MG63 (cell line): ENCODE measurements at places on chromosomes 5 and 9.
A peak's percentile ranks its signal among the peaks of the same experiment; 100 is the strongest.

GRCh38 chr5:141880961-141881801, 3.0 kb upstream of the PCDH1 start:
- DNase-seq = no peak

GRCh38 chr9:1303932-1304331, 253.8 kb downstream of the DMRT2 start:
- peak; percentile 4 for DNase-seq

- no peak for DNase-seq
Measured at GRCh38 chr5:149546974-149547373, 4.3 kb downstream of the CSNK1A1 start.

- DNase-seq = no peak
Measured at GRCh38 chr5:122561209-122561608, 213.7 kb upstream of the SNX2 start.

- no peak for DNase-seq
Measured at GRCh38 chr9:70679845-70680244, 265.4 kb upstream of the KLF9 start.

GRCh38 chr9:126453156-126453963, 126.7 kb downstream of the MVB12B start:
- DNase-seq = no peak

DNA sequence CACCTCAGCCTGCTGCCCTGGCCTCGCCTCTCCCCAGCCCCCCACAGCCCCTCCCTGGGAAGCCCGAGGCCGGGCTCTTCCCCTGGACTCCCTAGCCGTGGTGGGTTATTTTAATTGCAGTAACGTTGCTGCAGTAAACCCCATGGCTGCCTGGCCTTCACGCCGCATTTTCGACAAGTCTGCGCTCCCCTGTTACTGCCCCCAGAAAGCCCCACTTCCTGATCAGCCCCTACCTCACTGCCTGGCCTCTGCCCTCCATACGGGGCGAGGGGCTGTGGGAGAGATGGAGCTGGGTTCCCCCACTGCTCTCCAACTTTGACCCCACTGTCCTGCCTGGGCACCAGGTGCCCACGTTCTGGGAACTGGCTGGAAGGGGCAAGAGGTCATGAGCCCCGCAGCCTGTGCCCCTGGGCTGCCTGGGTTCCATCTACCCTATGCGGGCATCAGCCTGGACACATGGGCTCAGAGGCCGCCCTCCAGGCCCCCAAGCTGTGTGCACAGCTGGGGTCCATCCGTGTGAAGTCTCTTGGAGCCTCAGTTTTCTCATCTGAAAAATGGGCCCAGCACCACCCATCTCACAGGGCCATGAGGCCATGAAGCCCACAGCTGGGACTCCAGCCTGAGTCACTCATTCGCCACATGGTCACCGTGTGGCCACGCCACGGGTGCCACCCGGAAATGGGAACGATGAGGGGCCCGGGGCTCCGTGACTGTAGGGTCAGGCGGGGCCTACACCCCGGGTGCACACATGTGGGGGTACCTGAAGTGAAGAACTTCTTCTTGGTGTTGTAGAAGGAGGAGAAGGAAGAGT, 11.5 kb downstream of the EGFL7 start:
- DNase-seq = no peak

GRCh38 chr9:116952436-116952810, 265.3 kb downstream of the TRIM32 start:
- peak; percentile 53 for DNase-seq

GRCh38 chr5:115456056-115456455, 88.5 kb downstream of the FEM1C start:
- DNase-seq = no peak

- DNase-seq = no peak
Measured at GRCh38 chr5:81283976-81284375, 17.4 kb upstream of the ZCCHC9 start.

GRCh38 chr9:124723352-124723751, 47.8 kb downstream of the NR6A1 start:
- DNase-seq = no peak

GRCh38 chr9:3526997-3527940, 1.5 kb upstream of the RFX3 start:
- DNase-seq = peak; percentile 2

DNA sequence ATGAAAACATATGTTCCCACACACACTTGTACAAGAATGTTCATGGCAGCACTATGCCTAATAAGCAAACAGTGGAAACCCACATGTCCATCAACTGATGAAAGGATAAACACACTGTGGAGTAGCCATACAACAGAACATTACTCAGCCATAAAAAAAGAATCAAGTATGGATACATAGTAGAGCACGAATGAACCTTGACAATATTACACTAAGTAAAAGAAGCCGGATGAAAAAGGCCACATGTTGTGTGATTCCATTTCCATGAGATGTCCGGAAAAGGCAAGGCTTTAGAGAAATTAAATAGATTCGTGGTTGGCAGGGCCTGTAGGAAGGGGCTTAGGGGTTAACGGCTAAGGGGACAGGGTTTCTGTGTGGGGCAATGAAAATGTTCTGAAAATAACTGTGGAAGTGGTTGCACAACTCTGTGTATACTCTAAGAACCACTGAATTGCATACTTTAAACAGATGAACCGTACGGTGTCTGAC, 51.4 kb downstream of the COL23A1 start:
- DNase-seq = no peak

DNA sequence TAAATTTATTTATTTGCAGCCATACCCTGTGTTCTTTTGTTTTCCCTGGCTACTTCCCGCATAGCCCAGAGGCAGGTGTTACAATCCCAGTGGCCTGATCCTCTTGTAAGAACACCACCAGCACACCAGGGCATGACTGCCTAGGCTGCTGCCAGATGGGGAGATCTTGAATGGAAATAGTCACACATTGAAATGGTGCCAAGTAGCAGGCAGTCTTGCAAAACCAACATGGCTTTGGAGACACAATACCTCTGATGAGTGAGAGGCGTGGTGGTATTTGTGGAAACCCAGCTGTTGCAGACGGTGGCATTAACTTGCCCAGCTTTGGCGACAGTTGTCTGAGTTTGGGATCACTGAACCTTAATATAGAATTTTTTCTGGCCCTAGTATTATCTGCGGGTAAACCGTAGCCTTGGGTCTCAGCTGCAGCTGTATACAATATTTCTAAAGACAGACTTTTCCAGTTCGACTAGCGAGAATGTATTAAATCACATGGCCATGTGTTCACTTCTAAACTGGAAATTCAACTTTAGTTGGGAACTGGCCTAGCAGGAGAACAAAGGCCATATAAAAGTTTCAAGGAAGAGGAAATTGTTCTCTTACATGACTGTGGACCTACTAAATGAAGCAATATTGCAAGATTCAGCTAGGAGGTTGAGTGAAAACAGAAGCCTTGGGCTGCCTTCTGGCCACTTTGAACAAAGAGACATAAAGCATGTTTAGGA, 277.0 kb downstream of the SMARCA2 start:
- DNase-seq = peak; percentile 2

DNA sequence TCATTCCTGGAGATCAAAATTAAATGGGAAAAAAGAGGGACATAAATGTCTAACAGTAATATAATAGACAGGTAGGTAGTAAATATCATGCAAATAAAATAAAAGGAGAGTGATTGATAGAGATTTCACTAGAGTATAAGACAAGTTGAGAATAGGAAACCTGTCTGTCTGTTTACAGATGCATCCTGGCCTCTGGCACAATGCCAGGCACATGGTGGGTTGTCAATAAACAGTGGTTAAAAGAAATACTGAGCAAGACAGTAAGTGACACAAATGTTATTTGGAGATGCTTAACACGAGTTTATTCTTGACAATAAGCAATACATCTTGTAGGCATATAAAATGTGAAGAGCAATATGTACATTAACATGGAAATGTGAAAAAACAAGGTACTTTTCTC, 33.3 kb downstream of the RICTOR start:
- no peak for DNase-seq

GRCh38 chr5:135864503-135865435, 30.3 kb downstream of the SLC25A48 start:
- DNase-seq = no peak

DNA sequence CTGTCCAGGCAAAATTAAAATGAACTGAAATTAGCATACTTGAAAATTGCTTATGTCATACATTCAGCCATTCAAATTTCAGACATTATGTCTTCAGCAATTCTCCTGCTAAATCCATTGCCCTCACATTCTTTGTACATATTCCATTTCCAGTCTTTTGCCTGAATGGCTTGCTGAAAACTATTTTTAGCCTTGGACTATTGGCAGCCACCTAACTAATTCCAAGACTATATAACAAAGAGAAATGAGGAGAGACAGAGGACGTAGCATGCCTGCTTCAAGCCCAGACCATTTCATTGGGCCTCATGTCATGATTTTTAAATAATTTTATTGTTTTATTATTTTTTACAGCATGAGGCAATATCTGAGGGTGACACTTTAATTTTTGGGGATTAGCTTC, 100.3 kb downstream of the MRPS30 start:
- DNase-seq = no peak

- DNase-seq = peak; percentile 48
Measured at GRCh38 chr9:111937781-111938426, 41.3 kb downstream of the UGCG start.

DNA sequence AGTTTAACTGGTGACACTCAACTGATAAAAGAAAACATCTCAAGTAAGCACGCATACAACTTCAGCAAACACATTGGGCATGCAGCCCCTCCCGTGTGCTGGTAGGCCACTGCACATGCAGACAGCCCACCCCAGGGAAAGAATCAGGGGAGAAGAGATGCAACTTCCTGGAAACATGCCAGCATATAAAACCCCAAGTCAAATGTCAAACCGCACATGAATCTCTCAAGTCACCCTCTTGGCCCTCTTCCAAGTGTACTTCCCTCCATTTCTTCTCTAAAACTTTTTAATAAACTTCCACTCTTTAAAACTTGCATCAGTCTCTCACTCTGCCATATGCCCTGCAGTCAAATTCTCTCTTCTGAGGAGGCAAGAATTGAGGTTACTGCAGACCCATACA, 732.7 kb downstream of the SEMA5A start:
- DNase-seq = no peak

- no peak for DNase-seq
Measured at GRCh38 chr9:37559125-37559524, 17.1 kb downstream of the FBXO10 start.

DNA sequence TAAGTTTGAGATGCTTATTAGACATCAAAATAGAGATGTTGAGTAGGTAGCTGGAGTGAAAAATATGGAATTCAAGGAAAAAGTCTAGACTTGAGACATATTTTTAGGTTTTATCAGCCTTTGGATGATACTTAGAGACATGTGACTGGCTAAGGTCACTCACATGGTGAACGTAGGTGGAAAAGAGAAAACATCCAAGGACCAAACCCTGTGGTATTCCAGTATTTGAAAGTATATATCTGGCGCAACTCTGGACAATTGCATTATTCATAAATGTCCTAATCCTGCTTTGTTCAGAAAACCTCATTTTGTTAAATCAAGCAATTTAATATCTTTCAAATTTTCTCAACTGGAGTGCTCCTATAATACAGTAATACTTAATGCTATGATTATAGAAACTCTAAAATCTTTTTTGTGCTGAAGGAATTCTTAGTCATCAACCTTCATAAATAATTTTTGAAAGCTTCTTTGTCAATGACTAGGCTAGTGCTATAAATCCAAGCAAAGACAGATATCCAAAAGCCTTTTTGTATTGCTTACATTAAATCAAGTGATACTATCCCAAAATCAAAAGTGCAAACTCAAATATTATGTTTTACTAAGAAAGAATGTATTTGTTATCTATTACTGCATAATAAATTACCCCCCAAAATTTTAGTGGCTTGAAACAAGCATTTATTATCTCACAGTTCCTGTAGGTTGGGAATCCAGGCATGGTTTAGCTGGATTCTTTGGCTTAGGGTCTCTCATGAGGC, 452.0 kb downstream of the ENC1 start:
- DNase-seq = no peak

- DNase-seq = no peak
Measured at GRCh38 chr9:135533113-135533512, 11.9 kb downstream of the LCN1 start.

GRCh38 chr9:96858018-96858573, 3.8 kb upstream of the ZNF782 start:
- DNase-seq = no peak

GRCh38 chr5:150671509-150672236, 10.6 kb downstream of the MYOZ3 start:
- no peak for DNase-seq

DNA sequence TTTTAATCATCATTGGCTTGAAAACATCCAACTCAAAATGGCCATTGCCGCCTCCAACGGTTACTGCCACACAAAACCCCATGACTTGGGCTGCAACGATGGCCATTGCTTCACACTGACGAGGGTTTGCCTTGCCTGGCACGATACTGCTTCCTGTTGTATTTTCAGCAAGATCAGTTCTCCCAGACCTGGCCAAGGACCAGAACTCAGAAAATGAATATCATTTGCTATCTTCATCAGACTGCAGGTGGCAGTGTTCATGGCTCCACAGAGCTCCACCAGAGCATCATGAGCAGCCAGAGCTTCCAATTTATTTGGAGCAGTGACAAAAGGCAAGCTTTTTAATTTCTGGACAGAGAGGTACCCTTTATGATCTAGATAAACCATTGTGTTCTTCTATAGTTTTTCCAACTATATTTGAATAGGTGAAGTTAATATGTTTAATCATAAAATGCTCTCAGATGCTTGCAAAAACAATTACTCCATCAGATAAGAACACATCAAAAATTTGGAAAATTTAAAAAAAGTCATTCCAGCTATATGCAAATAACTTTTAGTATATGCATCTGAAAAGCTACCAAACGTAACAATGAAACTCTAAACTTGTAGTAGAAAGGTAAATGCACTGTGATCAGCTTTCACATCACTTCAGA, 10.4 kb downstream of the AMACR start:
- DNase-seq = peak; percentile 61

DNA sequence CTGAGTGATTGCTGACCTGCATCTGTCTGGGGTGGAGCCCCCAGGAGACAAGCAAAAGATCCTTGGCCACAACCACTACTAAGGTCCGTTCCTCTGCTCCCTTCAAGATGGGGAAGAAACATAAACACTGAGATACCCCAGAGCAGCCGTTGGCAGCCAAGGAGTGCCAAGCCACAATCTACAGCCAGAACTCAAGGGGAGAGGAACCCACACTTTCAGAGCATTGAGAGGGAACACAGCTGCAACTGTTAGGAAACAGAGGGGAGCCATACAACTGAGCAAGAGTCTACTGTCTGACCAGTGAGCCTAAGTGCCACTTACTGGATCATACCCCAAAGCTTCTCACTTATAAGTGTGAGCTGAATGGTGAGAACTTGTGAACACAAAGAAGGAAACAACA, 44.6 kb upstream of the ADRB2 start:
- no peak for DNase-seq

DNA sequence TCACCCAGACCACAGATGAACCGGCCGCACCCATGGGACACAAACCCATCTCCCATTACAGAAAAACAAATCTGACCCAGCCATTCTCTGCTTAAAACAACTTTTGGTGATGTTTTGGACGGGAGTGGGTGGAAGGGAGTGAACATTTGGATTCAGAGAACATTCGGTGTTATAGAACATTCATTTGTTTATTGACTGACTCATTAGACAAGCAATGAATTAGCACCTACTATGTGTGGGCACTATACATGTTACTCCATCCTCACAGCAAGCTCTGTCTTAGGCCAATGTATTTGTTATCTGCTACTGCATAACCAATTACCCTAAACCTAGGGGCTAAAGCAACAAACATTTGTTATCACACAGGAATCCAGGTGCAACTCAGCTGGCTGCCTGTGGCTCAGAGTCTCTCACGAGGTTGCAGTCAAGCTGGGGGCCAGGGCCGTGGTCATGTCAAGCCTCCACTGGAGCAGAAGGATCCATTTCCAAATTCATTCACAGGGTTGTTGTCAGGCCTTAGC, 5.1 kb upstream of the ERGIC1 start:
- DNase-seq = no peak

- no peak for DNase-seq
Measured at GRCh38 chr9:19969721-19970120, 180.9 kb upstream of the SLC24A2 start.
